ENCODE measurements at places on chromosomes 4 and X.

- DNase-seq = peak; percentile 53
Measured at GRCh38 chr4:39976945-39977488, 694 bp downstream of the PDS5A start.

- no peak for DNase-seq
Measured at GRCh38 chr4:125016892-125017299, 297.9 kb upstream of the FAT4 start.

- DNase-seq = no peak
Measured at GRCh38 chrX:125757794-125758564, 408.1 kb downstream of the DCAF12L2 start.

- DNase-seq = no peak
Measured at GRCh38 chr4:189870511-189871234, 70.0 kb upstream of the FRG1 start.

DNA sequence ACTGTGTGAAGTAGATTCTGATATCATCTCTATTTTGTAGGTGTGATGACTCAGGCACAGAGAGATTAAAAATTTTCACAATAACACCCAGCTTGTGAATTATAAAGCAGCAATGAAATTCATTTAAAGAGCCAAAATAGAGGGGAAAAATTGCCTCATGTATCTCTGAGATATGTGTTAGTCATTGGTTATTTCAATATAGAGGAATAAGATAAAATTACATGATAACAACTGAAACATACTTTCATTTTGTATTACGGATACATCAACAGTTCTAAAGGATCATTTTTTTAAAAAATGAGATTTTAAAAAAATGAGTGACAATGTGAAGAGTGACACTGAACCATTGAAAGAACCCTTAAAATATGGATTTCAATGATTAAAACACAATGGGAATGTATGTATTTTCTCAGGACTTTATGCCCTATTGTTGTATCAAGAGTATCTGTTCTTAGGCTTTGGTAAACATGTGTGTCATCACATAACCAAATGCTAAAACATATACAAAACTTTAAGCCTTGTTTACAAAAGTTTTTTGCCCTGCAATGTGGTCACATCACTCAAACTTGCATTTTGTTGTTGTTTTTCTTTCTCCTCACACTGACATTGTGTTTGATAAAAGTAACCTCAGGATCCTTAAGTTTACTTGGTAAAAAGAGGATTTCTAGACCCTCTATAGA, 221.3 kb downstream of the ANTXR2 start:
- no peak for DNase-seq

DNA sequence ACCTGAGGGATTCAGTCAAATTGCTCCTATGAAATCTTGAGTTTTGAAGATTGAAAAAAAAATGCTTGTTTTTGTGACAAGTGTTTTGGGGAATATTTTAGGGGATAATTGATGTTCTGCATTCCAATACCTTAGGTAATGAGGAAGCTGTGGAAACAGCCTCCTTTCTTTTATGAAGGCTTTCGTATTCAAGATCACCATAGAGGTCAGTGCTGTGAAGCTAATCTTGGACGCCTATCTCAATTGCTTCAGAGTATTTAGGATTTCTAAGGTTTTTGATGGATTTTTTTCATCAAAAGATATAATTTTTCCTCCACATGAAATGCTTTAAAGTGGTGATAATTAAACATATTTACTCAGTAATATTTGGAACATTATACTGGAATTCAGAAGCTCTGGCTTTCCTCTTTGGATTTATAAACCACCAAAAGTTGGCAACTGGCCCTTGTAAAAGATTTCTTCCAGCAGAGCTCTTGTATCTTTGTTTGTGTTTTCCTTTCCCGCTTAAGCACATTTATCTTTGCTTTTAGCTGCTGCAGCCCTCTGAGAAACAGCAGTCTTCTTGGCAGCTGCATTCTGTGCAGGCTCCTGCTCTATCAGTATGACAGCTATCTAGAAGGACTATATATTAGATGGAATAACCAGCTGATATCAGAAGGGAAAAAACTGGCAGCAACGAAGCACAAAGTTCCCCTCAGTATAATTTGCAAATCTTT, 63.7 kb downstream of the HMGB2 start:
- DNase-seq = no peak
